ENCODE measurements at places on chromosomes 4 and X.

DNA sequence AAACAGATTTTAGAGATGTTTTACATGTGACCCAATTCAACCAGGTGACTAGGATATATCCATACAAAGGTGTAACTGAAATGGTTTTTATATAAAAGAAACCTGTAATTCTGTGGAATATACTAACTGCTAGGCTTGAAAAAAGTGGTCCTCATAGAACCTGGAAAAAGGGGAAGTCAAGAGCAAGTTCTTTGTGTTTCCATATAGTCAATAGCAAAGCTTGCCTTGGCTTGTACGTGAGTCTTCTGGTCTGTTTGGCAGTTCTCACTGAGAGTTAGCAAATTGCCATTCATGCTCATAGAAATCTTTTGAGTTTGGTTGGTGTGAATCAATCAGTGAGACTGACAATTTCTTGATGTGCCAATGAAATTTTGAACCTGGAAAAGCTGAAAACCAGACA, 79.4 kb upstream of the SMIM10 start:
- DNase-seq, result no peak

- no peak for DNase-seq
Observed at GRCh38 chrX:123175366-123176122, 8.5 kb upstream of the GRIA3 start.

GRCh38 chr4:10593130-10593529, 91.4 kb downstream of the CLNK start:
- DNase-seq, result no peak

- DNase-seq, result no peak
Observed at GRCh38 chrX:40570346-40571093, 10.2 kb upstream of the ATP6AP2 start.

DNA sequence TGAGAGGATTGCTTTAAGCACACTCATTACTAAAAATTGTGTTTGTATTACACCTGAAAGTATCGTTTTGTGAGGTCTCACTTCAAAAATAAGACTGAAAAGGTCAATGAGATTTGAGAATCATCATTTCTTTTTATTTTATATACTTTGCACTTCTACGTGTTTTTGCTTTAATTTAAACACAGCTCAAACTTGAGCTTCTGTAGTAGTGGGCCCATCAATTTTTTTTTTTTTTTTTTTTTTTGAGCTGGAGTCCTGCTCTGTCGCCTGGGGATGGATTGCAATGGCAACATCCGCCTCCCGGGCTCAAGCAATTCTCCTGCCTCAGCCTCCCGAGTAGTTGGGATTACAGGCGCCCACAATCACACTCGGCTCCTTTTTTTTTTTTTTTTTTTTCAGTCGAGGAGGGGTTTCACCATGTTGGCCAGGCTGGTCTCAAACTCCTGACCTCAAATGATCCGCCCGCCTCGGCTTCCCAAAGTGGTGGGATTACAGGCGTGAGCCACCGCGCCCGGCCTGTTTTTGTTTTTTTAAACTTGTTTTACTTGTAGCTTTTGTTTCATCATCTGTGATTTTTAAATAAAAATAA, 1.5 kb downstream of the GSTCD start:
- no peak for DNase-seq

- DNase-seq, result no peak
Observed at GRCh38 chrX:8272821-8273220, 101.8 kb upstream of the VCX2 start.

- no peak for DNase-seq
Observed at GRCh38 chr4:188429965-188430364, 290.7 kb downstream of the TRIML1 start.

- DNase-seq, result no peak
Observed at GRCh38 chrX:37060999-37061398, 52.8 kb downstream of the FAM47C start.

- DNase-seq, result no peak
Observed at GRCh38 chr4:96315815-96316214, 475.9 kb downstream of the PDHA2 start.

- DNase-seq, result no peak
Observed at GRCh38 chrX:103540145-103540544, 20.9 kb upstream of the RAB40A start.

DNA sequence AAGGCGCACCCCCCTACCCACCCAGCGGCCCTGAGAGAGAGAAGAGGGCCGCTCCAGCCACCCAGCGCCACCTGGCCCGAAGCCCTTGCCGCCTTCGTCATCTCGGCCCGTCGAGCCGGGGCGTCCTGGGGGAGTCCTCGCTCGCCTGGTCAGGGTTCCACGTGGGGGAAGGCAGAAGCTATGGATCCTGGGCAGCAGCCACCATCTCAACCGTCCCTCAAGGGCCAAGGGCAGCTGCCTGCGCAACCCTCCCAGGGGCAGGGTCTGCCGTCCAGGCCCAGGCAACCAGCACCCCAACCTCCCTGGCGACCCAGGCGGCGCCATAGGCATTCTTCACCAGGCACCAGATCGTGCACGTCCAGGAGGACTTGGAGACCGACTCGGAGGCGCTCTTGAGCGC, 51.5 kb upstream of the IL13RA2 start:
- DNase-seq, result no peak

- no peak for DNase-seq
Observed at GRCh38 chrX:153725832-153726285, 1.2 kb downstream of the ABCD1 start.

- DNase-seq, result no peak
Observed at GRCh38 chr4:9971711-9972110, 49.6 kb downstream of the SLC2A9 start.
